Stimulated activated CD8-positive, alpha-beta memory T cell treated with anti-CD3 and anti-CD28 coated beads, Interleukin-7, amount 100 ng/mL, for 1 hour (primary cell): ENCODE measurements at places on chromosomes 7 and 10.

- no peak for DNase-seq
These were observed 115.2 kb downstream of the EBF3 start for GRCh38 chr10:129848696-129849451.

DNA sequence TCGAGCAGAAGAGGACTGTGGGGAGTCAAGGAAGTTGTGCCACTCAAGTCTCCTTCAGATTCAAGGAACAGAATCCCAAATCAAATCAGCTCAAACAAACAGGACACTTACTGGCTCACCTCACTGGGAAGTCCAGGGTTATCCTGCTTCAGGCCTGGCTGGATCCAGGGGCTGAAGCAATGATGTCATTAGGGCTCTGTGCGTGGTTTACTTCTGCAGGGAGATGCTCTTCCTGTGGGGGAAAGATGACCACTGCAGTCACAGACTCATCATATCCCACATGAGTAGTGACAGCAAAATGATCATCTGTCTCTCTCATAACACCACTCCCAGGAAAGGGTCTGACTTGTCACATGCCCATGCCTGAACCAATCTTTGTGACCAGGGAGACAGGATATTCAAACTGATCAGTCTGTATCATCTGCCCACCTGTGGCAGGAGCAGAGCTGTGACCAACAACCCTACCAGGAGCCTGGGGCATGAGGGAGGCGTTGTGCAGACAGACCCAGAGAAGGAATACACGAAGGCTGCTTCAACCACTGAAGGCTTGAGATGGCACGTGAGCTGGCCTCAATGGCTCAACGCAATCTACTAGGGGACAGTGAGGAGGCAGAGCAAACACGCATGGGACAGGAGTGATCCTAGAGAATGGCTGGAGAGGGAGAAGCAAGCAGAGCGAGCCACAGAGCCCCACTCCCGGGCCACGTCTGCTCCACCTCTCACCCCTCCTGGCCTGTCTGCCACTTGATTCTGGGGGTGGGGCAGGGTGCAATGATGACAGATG is 27.6 kb upstream of the NANOS1 start:
- no peak for DNase-seq

GRCh38 chr10:6185039-6185716 is 17.6 kb upstream of the PFKFB3 start:
- no peak for DNase-seq

DNA sequence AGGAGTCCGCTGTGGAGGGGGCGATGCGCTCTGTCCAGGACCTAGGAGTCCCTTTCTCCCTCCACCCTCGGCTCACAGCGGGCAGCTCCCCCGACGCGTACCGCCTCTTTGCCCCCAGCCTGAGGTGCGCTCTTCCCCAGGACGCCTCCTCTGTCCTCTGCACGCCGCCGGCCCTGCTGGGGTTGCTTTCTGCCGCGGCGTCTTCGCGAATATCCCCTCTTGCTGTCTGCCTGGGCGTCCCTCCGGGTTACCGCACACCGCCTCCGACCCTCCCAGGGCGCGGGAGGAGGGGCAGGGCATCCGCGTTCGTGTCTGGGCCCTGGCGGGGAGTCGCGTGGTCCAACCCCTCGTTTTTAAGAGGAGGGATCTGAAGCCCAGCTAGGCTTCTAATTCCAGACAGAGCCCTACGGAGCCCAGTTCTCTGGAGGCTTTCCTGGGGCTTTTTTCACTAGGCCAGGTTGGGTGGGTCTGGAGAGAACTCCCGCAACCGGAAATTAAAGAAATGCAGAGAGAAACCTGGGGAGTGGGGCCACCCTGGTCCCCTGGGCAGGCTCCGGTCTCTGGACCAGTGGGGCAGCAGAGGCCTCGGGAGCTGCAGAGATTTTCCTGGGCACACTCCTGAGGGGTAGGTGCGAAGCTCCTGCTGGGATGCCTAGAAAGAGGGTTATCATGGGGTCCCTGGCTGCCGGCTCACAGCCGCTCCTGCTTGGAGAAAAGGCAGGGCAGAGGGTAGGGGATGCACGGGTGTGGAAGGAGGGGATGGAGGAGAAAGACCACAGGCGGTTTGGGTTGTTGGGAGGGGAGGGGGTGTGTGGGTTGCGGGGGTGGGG is 166.9 kb downstream of the UBE2H start:
- DNase-seq, result no peak

GRCh38 chr7:47225387-47226131 is 356.4 kb downstream of the TNS3 start:
- no peak for DNase-seq

GRCh38 chr10:99966306-99966705 is 43.4 kb downstream of the DNMBP start:
- DNase-seq, result no peak

- DNase-seq, result no peak
These were observed 395.0 kb downstream of the ZWINT start for GRCh38 chr10:55966101-55966500.
